ENCODE measurements at places on chromosomes 7 and 10.

DNA sequence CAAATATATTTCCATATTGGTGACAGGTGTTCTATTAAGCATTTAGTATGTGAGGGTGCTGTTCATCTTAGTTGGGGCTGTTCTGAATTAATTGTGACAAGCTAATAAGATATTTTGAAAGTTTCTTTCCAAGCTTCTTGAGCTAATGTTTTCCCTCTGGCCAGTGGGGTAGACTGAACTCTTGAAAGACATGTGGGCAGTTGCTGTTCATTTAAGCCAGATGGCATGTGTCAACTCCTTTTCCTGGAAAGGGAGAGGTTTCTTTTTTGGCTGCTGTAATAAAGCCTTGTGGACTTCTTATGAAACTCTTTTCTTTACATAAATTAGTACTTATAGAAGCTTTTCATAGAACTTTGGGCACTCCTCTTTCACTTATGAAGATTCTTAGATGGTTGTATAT is 21.7 kb downstream of the RAB18 start:
- DNase-seq = no peak

DNA sequence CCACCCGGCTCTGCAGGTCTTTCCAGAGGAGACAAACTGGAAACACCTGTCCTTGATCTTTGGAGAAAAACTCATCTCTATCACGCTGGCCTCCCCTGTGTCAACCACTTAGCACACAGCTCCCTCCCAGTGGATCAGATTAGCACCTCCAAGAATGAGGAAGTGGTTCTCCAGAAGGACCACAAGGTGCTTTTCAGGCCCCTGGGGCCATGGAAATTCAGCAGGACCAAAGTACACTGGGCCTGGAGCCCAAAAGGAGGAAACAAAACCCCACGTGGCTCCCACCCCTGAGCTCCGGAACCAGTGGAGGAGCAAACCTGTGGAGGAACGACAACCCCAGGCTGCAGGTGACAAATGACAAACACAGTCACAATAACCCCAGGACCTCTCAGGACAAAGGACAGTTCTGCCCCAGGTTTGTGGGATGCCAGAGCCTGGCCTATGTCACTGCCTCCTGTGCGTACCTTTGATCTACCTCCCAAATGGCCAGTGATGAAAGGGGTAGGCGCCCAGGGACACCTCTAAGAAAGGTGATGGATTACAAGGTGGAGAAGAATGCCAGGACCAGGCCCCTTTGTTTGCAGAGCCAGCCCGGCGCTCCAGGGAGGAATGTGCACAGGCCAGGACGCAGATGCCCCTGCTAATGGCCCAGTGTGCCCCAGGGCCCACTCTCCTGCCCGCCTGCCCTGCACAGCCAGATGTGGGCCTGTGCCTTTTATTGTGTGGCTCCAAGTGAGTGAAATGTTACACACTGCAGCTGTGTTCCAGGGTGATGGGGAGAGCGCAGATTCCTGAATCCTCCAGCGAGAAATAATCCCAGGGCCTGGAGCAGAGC is 5.7 kb downstream of the TNS3 start:
- no peak for DNase-seq

GRCh38 chr10:102322914-102323313 is 72.6 kb upstream of the NFKB2 start:
- DNase-seq = no peak

DNA sequence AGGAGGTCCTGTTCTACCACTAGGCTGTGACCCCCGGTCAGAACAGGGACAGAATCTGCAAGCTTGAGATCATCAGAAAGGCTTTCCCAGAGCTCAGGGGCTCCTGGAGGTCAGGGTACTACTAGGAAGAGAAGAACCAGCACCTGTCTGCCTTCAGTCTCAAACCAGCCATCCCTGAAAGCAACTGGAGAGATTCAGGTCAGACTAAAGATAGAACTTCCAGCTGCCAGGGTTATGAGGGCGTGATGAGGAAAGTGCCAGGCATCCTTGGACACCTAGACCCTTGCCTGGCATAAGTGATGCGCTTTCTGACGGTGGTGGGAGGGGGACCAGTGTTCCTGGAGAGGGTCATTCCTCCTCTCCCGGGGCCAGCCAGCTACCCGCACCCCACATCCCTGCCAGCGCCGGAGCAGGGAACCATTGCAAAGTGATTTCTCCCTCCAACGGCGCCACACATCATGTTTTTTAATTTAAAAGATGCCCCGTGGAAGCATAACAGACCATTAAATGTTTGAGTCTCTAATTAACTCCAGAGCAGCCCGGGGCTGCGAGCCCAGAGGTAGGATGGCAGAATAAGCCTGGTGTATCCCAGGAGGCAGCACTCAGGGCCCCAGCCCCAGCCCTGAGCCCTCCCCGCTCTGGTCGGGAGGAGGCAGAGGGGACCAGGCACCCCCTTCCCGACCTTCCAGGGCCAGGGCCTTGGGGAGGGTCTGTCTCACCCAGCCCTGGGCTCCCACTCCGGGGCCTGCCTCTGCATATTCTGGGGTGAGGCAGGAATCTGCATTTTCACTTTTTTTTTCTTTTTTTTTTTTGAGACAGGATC is 64.0 kb downstream of the ELFN1 start:
- DNase-seq = no peak

DNA sequence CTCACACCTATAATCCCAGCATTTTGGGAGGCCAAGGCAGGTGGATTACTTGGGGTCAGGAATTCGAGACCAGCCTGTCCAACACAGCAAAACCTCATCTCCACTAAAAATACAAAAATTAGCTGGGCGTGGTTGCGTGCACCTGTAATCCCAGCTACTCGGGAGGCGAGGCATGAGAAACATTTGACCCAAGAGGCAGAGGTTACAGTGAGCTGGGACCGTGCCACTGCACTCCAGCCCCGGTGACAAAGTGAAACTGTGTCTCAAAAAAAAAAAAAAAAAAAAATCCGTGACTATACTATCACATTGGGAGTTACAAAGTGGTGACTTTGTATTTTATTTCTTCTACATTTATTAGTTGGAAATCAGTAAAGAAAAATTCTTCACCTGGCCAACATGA is 101.2 kb downstream of the EPC1 start:
- DNase-seq = no peak

- DNase-seq = no peak
Measured at GRCh38 chr7:111159426-111159825, 68.5 kb downstream of the LRRN3 start.

GRCh38 chr10:13930120-13930519 is 343.4 kb downstream of the PRPF18 start:
- DNase-seq = no peak

DNA sequence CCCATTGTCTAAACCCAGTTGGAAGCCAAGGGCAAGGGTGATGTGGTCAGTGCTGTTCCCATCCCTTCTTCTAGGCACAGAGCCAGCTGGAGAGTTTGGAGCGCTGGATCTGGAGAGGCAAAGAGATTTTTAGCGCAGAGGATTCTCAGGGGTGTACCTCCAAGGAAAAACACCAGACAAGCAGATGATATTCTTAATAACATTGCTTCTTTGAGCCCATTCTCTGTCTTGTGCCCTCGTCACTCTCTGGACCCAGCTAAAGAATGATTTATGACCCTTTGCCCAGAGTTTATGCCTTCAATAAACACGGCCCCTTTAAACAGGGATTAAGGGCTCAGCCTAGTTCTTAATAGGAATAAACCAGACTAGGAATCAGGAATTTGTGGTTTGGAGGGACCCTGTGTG is 4.7 kb upstream of the HIP1 start:
- DNase-seq = no peak

- no peak for DNase-seq
Measured at GRCh38 chr7:26549281-26549944, 257.8 kb downstream of the SNX10 start.

DNA sequence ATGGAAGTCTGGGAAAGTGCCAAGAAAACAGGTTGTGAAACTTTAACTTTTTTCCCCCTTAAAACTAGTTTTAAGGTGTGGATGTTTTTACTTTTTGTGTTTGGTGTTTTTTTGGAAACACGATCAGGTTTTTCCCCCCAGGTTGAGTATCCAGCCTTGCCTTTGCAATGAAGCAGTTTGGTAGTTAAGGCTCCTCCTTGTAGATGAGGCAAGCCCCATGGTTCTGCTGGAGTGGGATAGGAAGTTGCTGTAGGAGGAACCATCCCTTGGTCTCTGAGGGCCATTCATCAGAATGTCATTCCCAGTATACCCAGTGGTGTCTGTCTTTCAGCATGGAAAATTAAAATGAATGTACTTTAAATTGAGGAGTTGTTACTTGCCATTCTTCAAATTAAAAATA is 2.7 kb downstream of the CUL1 start:
- DNase-seq = no peak

GRCh38 chr10:13650961-13651360 is 64.2 kb downstream of the PRPF18 start:
- no peak for DNase-seq

- no peak for DNase-seq
Measured at GRCh38 chr10:98687685-98688084, 240.9 kb upstream of the HPS1 start.

All from esophagus squamous epithelium (tissue), 5 donors.